Right renal cortex interstitium (tissue), 3 donors: ENCODE measurements at places on chromosomes 5 and 9. TPM values are rescaled to one million over a fixed set of nuclear protein-coding genes. Genes with fewer than 3 reads are reported as not detected.

GRCh38 chr5:10675177-10675700 lies 85.8 kb downstream of the DAP start:
- no peak for DNase-seq

DNA sequence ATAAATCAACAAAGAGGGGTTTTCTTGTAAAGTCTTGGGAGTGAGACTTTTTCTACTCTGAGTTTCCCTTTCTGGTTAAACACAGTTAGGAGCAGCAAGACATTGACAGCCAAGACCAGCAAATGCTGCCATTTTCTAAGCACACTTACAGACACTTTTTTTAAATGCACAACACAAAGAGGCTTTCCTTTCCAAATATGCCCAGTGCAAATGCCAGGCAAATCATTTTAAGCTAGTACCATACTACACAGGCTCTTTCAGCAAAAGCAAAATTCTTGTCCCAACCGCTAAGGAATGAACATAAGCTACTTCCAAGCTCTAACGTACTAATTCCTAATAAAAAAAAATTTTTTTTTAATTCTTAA lies 68.2 kb downstream of the DENND1A start:
- DNase-seq = no peak

FGF1 gene
- polyA plus RNA-seq = 28.3 TPM

DNA sequence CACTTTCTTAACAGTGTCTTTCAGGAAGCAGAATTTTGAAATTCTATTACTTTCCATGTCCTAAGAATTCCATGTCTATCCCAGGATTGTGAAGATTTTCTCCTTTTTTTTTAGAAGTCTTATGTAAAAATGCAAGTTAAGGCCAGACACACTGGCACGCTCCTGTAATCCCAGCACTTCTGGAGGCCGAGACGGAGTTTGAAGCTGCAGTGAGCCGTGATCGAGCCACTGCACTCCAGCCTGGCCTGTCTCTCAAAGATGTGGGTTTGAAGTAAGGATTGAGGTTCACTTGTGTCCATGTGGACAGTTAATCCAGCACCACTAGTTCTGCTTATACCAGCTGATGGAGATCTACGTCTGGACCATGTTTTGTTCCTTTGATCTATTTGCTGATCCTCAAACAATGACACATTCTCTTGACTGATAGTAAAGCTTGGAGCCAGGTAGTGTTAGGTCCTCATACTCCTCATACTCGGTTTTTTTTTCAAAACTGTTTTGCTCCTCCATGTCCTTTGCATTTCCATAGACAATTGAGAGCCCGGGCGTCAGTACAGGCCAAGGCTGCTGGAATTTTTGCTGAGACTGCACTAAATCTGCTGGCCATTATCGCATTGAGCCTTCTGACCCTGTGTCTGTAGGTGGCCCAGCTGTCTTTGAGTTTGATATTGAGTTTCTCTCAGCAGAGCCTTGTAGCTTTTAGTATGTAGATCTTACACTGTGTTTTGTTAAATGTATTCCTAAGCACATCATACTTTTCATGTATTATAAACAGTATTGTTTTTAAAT lies 53.4 kb upstream of the CACNA1B start:
- DNase-seq = no peak

RNF183 gene
- 5.2 TPM for polyA plus RNA-seq

PLPP7 gene
- 2.5 TPM for polyA plus RNA-seq

- no peak for DNase-seq
Observed at GRCh38 chr9:36337865-36338264, 62.2 kb downstream of the RNF38 start.

GRCh38 chr9:105142406-105143135 lies 101.9 kb upstream of the SLC44A1 start:
- DNase-seq = no peak

GRCh38 chr5:43396762-43397304 lies 15.4 kb downstream of the CCL28 start:
- no peak for DNase-seq

LECT2 gene
- 2.1 TPM for polyA plus RNA-seq

- DNase-seq = no peak
Observed at GRCh38 chr5:140806834-140807775, at the start of gene PCDHA4. Gene PCDHA4 (plus strand): TSS chr5:140807068.

MYOZ3 gene
- 5.8 TPM for polyA plus RNA-seq

SAXO1 gene
- 0.17 TPM for polyA plus RNA-seq

- DNase-seq = no peak
Observed at GRCh38 chr9:17004500-17004899, 130.3 kb upstream of the CNTLN start.

CARTPT gene
- polyA plus RNA-seq = not detected

- no peak for DNase-seq
Observed at GRCh38 chr5:64958757-64959391, 190.1 kb downstream of the CWC27 start.

CLIC3 gene
- 0.36 TPM for polyA plus RNA-seq

DDX4 gene
- not detected for polyA plus RNA-seq

SPINK13 gene
- polyA plus RNA-seq = 0.37 TPM

DNA sequence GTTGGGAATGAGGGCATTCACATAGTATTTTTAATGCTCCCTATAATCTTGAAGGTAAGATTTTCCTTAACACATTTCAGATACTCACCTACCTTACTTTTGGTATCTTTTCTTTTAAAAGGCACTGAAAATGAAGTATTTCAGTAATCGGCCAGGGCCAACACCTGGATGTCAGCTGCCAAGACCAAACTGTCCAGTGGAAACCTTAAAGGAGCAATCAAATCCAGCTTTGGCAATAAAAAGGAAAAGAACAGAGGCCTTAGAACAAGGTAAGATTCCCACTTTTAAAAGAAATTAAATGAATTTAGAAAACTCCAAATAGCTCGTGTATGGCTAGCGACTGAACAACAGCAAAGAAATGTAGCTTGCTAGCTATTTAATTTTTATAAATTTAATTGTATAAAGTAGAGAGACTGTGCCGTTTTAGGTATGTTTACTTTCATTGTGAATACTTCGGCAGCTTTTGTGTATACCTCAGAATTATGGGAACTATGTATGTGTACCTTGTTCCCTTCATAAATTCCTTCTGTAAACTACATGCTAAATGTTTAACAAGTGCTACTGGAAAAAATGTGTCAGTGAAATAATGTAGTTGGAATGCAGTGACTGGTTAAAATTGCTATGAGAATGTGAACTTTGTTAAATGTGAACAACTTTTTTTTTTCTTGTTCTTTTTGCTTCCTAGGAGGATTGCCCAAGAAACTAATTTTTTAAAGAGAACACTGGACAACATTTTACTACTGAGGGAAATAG lies 41.9 kb downstream of the CDK7 start:
- DNase-seq = no peak

GRCh38 chr9:89366711-89367110 lies 48.4 kb downstream of the SECISBP2 start:
- DNase-seq = no peak

PTGER4 gene
- polyA plus RNA-seq = 14.3 TPM

DNA sequence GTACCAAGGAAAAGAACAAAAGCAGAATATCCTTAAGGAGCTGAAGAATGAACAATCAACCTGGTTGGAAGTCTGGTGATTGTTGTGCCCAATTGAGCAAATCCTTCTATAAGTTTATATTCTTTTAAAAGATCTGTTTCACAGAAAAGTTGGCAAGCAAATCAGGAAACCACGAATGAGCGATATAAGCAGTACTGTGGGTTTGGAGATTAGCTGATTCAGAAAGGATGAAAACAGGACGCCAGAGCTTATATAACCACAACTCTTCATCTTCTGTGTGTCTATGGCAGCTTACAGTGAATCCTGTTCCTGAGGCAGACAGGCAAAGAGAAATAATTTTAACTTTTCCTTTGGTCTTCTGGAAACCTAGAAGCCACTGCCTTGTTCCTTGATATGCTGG lies 61.7 kb downstream of the SLC38A9 start:
- DNase-seq = no peak
